ENCODE measurements at places on chromosomes 5 and 9.

DNA sequence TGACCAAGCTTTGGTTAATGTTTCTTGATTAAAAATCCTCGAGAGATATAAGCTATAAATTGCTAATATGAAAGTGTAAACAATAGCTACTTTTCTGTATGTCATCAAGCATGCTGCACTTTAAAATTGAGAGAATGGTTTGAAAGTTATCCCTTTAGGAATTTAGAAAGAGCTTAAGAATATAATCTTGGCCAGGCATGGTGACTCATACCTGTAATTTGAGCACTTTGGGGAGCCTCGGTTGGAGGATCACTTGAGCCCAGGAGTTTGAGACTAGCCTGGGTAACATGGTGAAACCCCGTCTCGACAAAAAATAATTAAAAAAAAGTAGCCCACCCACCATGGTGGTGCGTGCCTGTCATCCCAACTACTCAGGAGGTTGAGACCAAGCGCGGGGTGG, 12.2 kb upstream of the MROH2B start:
- no peak for DNase-seq

DNA sequence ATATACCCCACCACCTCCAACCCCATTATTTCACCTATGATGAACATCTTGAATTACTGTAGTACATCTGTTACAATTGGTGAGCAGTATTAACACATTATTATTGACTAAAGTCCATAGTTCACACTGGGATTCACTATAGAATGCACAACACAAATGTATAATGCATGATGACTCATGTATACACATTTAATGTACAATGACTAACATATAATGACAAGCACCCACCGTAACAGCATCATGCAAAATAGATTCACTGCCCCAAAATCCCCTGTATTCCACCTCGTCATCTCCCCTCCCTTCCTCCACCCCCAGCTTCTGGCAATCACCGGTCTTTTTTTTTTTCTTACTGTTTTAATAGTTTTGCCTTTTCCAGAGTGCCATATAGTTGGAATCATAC, 47.1 kb upstream of the NEK6 start:
- DNase-seq = peak; percentile 58

GRCh38 chr5:173484569-173484968, 131.9 kb downstream of the BOD1 start:
- no peak for DNase-seq

DNA sequence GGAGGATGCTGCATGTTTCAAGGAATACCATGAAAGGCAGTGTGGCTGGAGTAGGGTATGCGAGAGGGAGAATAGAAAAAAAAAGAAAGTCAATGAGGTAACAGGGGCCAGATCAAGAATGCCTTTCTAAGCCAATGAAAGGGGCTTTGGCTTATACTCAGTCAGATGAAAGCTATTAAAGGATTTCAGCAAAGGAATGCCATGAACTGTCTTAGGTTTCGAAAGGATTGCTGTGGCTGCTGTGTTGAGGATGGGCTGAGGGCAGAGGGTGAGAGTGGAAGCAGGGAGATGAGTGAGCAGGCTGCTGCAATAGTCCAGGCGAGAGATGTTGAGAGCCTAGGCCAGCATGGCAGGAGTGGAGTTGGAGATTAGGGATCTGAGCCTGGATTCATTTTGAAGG, 135.4 kb upstream of the CKMT2 start:
- no peak for DNase-seq

- DNase-seq = no peak
Measured at GRCh38 chr9:16870596-16871335, at the start of gene BNC2. TSS of gene BNC2 (minus strand) at chr9:16870670. CDS start at chr9:16870648, 22 bp downstream.

Data from naive B cell (primary cell).